ENCODE measurements at places on chromosomes 16 and 17.

DNA sequence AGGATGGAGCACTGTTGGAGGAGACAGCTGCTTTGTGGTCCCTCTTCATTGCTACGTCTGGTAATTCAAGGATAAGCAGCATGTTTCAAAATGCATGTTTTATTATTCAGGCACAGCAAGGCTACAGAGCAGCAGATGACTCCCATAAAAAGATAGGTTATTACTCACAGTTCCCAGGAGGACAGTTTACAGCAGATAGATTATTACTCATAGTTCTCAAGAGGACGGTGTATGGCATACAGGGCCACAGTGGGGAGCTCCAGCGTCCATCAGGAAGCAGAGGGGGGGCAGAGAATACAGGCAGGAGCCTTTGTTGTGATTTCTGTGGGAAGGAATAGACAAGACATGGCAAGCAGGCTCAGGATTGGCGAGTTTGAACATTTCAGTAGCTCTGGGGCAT is 72.9 kb downstream of the DNAH9 start:
- no peaks in the 10 kb centered on the region for H3K4me1 ChIP-seq
- no peak for DNase-seq
- H3K27ac ChIP-seq, result no peak overlapping the region
- H3K4me3 ChIP-seq, result no peak overlapping the region
- no peaks in the 10 kb centered on the region for H3K36me3 ChIP-seq

DNA sequence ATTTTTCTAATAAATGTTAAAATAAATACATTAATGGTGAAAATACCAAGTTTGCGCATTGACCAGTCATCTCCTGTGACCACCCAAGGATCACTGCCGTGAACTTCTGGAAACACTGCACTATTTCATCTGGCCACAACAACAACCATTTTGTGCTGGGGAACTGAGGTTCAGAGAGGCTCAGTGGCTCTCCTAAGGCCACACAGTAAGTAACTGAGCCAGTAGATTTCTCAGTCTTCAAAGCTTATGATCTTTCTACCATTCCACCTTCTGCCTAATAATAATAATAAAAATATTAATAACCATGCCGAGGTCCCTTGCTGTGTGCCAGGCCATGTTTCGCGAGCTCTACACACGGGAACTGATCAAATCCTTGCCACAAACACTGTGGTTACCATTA is 182.0 kb downstream of the IRF8 start:
- peaks cover 14% of the 10 kb centered on the region for H3K27me3 ChIP-seq
- DNase-seq, result no peak
- peaks cover 2% of the 10 kb centered on the region for H3K4me1 ChIP-seq
- no peak overlapping the region for H3K4me3 ChIP-seq
- H3K27ac ChIP-seq, result no peak overlapping the region
- H3K36me3 ChIP-seq, result no peaks in the 10 kb centered on the region

- H3K36me3 ChIP-seq, result no peaks in the 10 kb centered on the region
- no peak overlapping the region for H3K27ac ChIP-seq
- peaks cover 1% of the 10 kb centered on the region for H3K4me1 ChIP-seq
- DNase-seq, result no peak
These were observed 4.1 kb downstream of the SMTNL2 start for GRCh38 chr17:4588391-4588790.

- no peak overlapping the region for H3K4me3 ChIP-seq
- no peak overlapping the region for H3K27ac ChIP-seq
- peaks cover 28% of the 10 kb centered on the region for H3K4me1 ChIP-seq
These were observed 167.5 kb downstream of the PRKCA start for GRCh38 chr17:66469890-66470289.

Measured in activated naive CD8-positive, alpha-beta T cell treated with anti-CD3 and anti-CD28 coated beads, Interleukin-2, amount 10 ng/mL, durations not matched to agents 7 days and 5 days (primary cell).